SK-N-SH (cell line): ENCODE measurements at places on chromosomes 1 and 21. TPM values are rescaled to one million over a fixed set of nuclear protein-coding genes. Genes with fewer than 3 reads are reported as not detected.
A peak's percentile ranks its signal among the peaks of the same experiment; 100 is the strongest.

Gene BNIPL
- 0.12 and 0.16 TPM in 2 replicates for polyA plus RNA-seq

Gene BTBD8
- polyA plus RNA-seq: 0.49 and 0.62 TPM in 2 replicates

Gene CHRM3
- 0.07 and 0.16 TPM in 2 replicates for polyA plus RNA-seq

- DNase-seq: no peak
Observed at GRCh38 chr21:32795376-32795775, 23.8 kb upstream of the PAXBP1 start.

DNA sequence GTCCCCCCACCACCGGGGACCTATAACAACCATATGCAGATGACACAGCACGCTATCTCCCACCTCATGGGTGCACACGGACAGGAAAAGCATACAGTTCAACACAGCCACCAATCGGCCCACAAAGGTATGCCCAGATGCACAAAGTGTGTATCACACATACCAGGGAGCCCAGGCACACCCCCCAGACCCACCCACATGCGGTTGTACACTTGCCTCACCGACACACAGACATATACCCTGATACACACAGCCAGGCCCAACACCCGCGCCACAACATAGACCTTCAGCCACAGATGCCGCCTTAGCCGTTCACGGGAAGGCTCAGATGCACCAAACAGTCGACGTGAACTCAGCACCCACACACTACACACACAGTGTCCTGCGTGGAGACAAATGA lies 5.5 kb downstream of the CROCC start:
- peak; percentile 37 for DNase-seq

DNA sequence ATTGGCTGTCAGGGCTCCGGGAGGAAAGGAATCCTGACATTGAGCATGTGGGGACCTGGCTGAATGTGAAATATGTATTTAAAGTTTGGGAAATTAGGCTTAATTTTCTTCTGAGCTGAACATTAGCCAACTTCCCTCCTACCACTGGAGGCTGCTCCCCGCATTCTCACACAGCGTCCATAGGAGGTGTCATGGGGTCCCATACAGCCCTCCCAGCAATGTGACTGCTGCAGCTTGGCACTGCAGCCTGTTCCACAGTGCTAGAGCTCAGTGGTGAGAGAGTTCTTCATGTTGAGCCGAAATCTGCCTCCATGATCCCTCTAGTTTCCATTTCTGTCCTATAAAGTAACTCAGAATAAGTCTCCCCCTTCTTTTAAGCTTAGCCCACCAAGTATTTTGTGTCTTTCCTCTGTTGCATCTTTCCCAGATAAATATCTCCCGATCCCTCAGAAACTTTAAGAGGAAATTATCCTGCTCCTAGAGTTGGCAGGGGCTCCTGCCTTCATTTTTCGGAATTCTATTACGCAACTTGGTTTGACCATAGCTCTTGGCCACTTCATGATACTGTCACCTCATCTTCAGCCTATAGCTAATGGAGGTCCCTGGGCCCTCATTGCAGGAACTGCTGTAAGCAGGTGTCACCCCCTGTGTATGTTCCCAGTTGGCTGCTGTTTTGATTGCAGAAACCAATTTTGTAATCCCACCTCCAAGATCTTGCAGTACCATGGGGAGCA lies 2.0 kb downstream of the FCRL6 start:
- no peak for DNase-seq
